Stimulated activated CD8-positive, alpha-beta memory T cell treated with anti-CD3 and anti-CD28 coated beads, Interleukin-15, amount 100 ng/mL, for 24 hours (primary cell): ENCODE measurements at places on chromosomes 7 and 10.

GRCh38 chr7:132257253-132257652 is 319.0 kb downstream of the PLXNA4 start:
- no peak for DNase-seq

- DNase-seq: no peak
These were observed 54.3 kb upstream of the KCND2 start for GRCh38 chr7:120218712-120219111.

DNA sequence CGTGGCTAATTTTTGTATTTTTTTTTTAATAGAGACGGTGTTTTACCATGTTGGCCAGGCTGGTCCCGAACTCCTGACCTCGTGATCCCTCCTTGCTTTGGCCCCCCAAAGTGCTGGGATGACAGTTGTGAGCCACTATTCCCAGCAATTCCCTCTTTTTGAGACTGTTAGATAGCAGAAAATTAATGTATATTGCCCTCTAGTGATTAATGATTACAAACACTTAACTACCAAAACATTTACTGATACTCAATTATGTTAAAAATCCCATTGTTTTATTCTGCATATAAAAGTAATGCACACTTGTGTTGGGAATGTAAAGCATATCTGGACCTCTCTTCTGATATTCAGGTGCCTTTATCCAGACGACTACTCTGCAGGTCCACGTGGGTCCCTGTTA is 41.2 kb upstream of the COBL start:
- DNase-seq: no peak

DNA sequence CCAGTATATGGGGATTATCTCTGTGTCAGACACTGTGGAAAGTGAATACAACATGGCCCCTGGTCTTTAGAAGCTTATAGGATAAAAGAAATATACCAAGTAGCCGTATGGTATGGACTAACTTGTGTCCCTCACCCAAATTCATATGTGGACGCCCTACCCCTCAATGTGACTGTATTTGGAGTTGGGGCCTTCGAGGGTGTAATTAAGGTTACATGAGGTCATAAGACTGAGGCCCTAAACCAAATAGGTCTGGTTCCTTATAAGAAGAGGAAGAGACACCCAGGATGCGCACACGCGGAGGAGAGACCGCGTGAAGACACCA is 36.3 kb downstream of the ASB13 start:
- DNase-seq: no peak

DNA sequence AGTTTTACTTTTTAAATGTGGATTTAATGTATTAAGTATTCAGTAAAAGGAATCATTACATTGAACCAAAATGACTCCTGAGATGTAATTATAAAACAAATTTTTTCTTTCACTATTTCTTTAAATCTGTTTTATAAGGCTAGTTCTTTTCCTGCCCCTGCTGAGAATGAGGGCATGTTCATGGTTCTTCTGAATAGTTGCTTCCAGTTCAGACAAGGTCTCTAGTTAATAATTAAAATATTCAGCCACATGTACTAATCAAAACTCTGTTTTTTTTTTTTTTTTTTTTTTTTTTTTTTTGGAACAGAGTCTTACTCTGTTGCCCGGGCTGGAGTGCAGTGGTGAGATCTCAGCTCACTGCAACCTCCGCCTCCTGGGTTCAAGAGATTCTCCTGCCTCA is 321.2 kb downstream of the DNAJB9 start:
- DNase-seq: no peak

DNA sequence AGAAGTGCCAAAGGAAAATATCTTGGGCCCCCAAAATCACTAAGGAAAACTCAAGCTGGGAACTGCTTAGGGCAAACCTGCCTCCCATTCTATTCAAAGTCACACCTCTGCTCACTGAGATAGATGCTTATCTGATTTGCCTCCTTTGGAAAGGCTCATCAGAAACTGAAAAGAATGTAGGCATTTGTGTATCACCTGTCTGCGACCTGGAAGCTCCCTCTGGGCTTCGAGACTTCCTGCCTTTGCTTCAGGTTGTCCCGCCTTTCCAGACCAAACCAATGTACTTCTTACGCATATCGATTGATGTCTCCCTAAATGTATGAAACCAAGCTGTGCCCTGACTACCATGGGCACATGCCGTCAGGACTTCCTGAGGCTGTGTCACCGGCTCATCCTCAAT is 14.5 kb upstream of the LRRC72 start:
- no peak for DNase-seq

GRCh38 chr10:124179308-124180043 is 86.1 kb upstream of the CHST15 start:
- no peak for DNase-seq

- DNase-seq: no peak
These were observed 369.9 kb upstream of the NRP1 start for GRCh38 chr10:33704214-33704830.

DNA sequence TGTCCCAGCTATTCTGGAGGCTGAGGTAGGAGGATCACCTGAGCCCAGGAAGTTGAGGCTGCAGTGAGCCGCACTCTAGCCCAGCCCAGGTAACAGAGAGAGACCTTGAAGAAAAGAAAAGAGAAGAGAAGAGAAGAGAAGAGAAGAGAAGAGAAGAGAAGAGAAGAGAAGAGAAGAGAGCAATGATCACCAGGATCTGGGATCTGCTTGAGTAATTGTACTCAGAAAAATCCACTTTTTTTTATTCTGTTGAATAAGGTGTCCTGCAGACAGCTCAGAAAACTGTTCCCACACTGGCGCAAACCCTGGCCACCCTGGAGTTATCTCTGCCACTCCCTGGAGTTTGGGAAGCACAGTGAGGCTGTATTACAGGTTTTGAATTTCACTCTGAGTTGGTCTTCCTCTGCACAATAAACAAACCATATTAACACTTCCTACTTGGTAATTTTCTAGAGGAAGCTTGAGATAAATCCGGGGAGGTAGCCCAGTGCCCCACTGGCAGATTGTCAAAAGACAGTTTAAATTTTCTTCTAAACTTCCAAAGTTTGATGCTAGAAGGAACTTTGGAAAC is 9.6 kb upstream of the OAT start:
- no peak for DNase-seq

DNA sequence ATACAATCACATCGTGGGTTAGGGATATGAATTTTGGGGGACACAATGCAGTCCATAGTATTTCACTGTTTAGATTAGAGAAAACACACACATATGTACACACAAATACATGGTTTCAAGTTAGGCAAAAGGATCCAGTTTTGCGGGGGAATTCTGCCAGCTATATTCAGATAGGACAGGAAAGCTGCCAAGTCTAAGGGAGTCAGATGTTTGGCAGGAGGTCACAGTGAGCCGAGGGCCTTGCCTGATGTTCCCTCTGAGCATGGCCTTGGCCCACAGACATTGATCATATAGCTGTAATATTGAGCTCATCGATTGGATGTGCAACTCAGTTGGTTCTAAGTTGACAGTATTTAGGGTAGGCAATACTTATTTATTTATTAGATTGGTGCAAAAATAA is 122.8 kb downstream of the ADRA2A start:
- no peak for DNase-seq

GRCh38 chr7:116588641-116589594 is 64.1 kb downstream of the CAV1 start:
- no peak for DNase-seq

GRCh38 chr7:136870866-136871487 is 2.5 kb downstream of the CHRM2 start:
- DNase-seq: no peak

DNA sequence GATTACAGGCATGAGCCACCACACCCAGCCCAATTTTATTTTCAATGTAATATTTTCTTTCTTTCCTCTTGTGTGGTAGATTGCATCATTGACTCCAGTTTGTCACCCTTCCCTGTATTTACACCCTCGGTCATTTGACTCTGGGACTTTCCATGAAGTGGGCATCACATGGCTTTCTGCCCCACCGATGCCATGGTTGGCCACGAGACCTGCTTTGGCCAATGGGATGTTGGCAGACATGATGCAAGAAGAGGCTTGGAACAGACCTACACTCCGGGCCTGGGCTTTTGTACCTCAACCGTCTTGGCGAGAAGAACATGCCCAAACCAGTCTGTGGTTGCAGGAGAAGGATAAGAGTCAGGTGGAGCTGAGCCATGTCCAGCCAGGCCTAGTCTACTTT is 38.8 kb upstream of the CACUL1 start:
- DNase-seq: no peak

- DNase-seq: no peak
These were observed 19.2 kb downstream of the ADAP1 start for GRCh38 chr7:935164-935873.

GRCh38 chr10:121942749-121943416 is 15.1 kb upstream of the ATE1 start:
- no peak for DNase-seq

DNA sequence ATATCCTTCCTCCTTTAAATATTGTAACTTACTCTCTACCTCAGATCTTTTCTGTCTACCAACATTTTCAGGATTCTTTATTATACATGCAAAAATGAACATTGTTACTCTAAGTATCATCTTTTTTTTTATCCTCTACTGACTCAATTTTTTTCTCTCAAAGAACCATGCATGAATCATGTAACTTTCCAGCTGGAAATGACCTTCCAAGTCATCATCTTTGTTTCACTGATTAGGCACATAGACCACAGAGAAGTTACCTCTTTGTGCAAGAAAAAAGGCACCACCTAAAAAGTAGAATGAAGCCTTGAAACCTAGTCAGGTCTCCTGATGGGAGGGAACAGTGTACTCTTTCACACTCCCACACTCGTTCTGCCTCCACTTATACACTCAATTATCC is 234.9 kb downstream of the HGF start:
- no peak for DNase-seq

- DNase-seq: no peak
These were observed 1.2 kb upstream of the ATP6V0E2 start for GRCh38 chr7:149872419-149873073.

GRCh38 chr10:85557077-85557476 is 809.5 kb downstream of the GRID1 start:
- DNase-seq: no peak

- no peak for DNase-seq
These were observed 23.6 kb upstream of the PLEKHA1 start for GRCh38 chr10:122350893-122351292.

DNA sequence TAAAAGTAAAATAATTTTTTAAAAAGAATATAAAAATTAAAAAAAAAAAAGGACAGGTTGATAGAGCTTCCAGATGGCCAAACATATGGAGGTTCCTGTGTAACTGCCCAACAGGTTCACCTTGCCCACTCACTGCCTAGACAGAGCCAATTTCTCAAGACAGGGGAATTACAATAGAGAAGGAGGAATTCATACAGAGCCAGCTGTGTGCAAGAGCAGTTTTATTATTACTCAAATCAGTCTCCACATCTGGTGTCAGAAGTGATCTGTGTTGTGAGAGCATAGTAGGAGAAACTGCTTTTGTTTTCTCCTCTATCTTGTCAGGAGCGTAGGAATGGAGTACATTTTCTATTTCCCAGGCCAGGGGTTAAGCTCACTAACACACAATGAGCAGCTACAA is 31.0 kb downstream of the C7orf33 start:
- DNase-seq: no peak

DNA sequence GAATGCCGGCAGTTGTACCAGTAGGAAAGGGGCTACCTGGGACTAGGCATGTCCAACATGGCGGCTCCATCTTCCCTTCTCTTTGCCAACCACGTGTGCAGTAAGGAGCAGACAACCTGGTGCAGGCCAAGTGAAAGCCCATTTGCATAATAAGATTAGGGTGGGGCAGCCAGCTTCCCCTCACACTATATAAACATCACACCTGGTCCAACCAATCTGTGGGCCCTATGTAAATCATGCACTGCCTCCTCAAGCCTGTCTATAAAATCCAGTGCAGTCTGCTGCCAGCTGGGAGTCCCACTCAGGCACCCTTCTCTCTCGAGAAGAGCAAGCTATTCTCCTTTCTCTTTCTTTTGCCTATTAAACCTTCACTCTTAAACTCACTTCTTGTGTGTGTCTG is 429.3 kb downstream of the CALN1 start:
- no peak for DNase-seq

DNA sequence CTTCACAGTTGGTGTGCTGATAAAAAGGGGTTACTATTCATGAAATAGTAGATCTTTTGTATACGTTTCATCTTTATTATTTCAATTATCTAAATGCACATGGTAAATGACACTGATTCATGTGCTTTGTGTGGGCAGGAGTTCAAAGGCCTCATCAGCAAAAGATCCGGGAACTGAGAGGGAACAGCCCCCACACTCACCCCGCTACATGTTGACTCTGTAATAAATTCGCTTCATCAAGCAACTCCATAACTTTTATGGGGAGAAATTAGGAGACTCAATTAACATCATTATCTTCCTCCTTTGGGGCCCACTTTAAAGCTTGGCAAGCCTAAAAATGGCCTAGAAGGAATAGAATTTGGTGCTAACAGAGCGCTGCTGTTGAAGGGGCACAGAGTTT is 250.7 kb upstream of the BMPER start:
- no peak for DNase-seq

DNA sequence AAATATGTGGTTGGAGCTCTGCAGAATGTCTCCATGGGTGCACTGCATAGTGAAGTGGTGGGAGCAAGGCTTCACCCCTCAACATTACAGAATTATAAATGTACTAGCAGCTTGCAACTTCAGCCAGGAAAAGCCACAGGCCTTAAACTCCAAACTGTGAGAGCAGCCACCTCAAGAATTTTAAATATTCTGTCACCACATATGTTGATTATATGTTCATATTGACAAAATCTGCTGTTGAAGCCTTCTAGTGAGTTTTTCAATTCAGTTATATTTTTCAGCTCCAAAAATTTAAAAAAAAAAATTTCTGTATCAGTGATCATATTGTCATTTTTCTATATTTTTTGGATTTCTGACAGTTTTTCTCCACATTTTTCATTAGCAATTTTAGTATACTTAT is 30.9 kb upstream of the AKR1C2 start:
- DNase-seq: no peak

GRCh38 chr7:2164646-2165045 is 68.1 kb downstream of the MAD1L1 start:
- DNase-seq: no peak

- DNase-seq: no peak
These were observed 10.7 kb upstream of the FHIP2A start for GRCh38 chr10:114810926-114811325.

DNA sequence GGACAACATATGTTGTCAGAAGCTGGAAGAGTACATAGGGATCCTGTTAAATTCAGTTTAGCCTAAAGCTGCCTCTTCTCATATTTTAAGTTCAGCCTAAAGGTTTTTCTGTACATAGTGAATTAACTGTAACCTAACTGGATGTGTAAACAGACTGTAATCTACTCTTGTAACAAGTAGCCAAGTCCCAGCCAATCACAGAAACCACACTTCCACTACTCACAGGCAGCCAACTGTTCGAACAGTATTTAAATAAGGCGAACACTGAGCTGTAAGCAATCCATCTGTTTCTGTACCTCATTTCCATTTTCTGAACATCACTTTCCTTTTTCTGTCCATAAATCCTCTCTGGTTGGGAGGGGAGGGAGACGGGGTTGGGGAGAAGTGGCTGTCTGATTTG is 15.0 kb upstream of the STN1 start:
- DNase-seq: no peak

GRCh38 chr10:59674215-59674836 is 35.3 kb downstream of the SLC16A9 start:
- no peak for DNase-seq

GRCh38 chr10:103154521-103155299 is 38.4 kb downstream of the NT5C2 start:
- DNase-seq: no peak

- no peak for DNase-seq
These were observed 22.6 kb upstream of the AKR1C3 start for GRCh38 chr10:5071411-5072198.

GRCh38 chr7:95481271-95482165 is 4.2 kb upstream of the ASB4 start:
- DNase-seq: no peak

GRCh38 chr10:132876131-132876860 is 66.1 kb downstream of the CFAP46 start:
- DNase-seq: no peak

GRCh38 chr7:20561466-20561865 is 54.0 kb upstream of the ABCB5 start:
- DNase-seq: no peak
